ENCODE measurements at places on chromosomes 12 and 14.
A peak's percentile ranks its signal among the peaks of the same experiment; 100 is the strongest.

DNA sequence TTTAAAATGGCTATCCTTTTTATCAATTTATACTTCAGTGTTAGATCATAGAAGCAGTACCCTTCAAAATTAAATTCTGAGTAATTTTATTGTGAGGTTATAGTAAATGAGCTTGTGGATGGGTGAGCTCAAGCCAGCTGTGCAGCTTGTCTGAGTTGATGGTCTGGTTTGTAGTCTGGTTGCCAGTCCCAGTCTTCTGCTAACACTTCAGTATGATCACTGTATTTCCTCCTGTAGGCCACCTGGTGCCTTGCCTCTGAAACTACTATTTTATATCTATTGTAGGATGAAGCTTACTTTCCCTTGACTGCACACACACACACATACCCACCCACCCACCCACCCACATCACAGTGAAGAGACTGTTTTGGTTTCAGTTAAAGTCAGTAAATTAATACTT, 496.4 kb downstream of the PCNX1 start:
- DNase-seq = peak; percentile 70

DNA sequence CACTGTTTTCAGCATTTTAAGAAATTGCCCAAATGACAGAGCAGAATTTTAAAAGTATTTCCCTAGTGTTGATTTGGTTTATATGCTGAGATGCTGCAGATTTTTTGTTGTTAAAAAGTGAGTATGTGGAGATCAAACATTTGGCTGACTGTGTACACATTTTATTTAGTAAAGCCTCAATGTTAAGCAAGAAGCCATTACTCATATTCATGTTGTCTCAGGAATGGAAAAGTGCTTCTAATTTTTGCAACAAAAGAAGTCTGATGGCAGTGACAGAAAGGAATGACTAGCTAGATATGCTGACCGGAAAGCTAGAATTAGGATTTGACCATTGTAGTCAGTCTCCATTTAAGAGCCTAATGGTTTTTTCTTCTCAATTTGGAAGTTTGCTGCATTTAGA, 22.5 kb downstream of the SLC38A6 start:
- DNase-seq = peak; percentile 52

DNA sequence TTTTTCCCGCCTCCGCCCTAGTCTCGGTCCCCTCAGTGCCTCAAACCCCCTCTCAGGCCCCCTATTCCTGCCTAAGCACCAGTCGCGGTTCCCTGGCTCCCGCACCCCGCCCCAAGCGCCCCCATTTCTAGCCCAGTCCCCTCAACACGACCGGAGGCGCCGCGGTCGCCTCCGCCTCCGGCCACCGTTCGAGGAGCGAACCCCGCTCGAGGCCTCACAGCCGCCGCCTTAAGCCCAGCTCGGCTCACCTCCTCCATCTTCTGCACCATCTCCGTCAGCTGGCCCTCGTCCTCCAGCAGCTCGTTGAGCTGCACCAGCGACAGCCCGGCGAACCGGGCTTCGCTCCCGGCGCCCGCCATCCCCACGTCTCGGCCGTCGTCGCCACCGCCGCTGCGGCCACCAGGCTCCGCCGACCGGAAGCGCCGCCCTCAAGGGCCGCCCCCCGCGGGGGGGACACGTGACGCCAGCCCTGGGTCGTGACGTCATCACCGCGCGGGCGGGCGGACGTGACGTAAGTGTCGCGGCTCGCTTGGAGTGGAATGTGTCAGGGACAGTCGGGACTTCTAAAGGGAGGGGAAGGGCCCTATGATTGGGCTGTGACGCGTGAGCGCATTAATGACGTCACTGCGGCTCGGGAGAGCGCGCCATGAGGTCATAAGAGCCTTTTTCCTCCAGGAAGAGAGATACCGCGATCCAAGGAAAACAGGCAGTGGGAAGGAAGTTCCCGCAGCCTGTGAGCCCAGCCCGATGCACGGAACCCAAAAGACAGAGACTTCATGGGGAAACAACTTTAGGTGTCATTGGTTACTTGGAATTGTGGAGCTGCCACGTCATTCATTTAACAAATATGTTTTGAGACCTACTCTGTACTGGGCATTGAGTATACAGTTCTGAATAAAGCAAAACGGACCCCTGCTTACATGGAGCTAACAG, at the start of gene VPS37B:
VPS37B (minus strand) TSS at position 421 of the 933 bp plus-strand sequence; CDS start at position 359, 62 bp downstream.
- DNase-seq = peak; percentile 75

GRCh38 chr12:123113026-123113425, 37.9 kb downstream of the PITPNM2 start:
- DNase-seq = no peak

DNA sequence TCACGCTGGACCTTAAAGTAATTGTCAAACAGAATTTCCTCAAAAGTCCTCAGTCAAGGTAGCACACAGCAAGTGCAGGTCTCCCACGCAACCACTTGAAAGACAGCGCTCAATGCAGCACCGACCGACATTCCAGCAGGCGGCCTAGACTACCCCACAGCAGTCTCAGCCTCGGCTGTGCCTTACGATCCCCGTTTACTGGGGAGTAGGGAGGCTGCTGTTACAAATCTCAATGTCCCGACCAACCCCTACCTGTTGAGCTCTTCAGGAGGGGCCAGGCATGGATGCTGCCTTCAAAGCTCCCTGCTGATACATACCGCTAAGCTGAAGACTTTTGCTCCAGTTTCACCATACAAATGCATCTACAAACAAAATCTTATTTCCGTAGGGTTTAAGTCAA, 21.8 kb downstream of the VPS37B start:
- DNase-seq = no peak

- no peak for DNase-seq
These were observed 30.7 kb downstream of the FLVCR2 start for GRCh38 chr14:75609116-75609515.

GRCh38 chr14:69673104-69673503, 61.7 kb downstream of the SUSD6 start:
- DNase-seq = no peak

- peak; percentile 58 for DNase-seq
These were observed 130.2 kb upstream of the LRFN5 start for GRCh38 chr14:41476526-41476925.

- DNase-seq = peak; percentile 94
These were observed 17.8 kb downstream of the POMT2 start for GRCh38 chr14:77302926-77303325.

- no peak for DNase-seq
These were observed 13.7 kb downstream of the KTN1 start for GRCh38 chr14:55593698-55594097.

DNA sequence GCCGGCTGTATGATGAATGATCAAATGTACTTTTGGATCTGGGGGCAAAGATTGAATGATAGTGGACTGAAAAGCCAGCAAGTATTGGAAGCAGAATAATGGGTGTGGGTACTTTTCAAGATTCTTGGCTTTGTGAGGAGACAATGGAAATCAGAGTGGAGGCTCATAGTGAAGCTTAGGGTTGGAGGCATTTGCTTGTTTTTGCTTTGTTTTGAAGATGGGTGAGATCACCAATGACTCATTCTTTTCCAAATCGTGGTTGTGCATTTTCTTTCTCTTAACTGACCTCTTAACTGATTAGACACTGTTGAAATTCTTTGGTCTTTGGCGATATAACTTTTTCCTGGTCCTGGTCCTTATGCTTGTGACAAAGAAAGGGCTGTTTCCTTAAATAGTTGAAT, 54.4 kb downstream of the PELI2 start:
- peak; percentile 57 for DNase-seq

DNA sequence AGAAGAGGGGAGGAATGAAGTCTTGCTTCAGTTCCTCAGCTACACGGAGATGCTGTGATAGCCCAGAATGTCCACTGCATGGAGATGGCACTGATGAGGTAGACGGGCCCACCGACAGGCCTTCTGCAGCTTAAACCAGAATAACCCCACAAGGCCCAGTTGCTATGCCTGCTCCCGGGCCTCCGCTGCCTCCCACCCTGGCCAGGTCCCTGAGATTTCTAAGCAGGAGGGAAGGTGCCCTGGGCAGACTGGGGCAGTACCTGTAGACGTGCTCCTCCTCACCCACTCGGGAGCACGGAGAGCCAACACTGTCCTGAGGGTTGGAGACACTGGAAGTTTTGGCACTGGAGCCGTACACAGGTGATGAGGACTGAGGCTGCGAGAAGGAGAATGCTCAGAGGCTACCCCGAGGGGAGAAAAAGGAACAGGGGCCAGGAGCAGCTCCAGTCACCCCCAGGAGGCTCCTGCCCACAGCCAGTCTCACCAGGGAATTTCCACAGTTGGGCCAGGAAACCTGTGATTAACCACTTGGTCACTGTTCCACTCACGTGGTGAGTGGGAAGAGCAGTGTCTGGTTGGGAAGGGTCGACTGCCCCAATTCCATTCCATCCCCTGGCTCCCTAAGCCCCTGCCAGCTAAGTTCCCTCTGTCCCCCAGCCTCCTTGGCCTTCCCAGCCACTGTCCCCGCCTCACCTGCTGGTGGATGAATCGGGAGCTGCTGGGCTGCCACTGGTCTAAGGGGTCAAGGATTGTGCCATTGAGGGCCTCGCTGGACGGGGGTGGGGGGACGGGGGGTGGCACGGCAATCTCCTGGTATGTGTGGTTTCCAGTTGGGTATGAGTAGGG, 22.8 kb upstream of the RPLP0 start:
- DNase-seq = peak; percentile 31

GRCh38 chr12:109875572-109876131, 4.7 kb downstream of the GLTP start:
- peak; percentile 69 for DNase-seq

DNA sequence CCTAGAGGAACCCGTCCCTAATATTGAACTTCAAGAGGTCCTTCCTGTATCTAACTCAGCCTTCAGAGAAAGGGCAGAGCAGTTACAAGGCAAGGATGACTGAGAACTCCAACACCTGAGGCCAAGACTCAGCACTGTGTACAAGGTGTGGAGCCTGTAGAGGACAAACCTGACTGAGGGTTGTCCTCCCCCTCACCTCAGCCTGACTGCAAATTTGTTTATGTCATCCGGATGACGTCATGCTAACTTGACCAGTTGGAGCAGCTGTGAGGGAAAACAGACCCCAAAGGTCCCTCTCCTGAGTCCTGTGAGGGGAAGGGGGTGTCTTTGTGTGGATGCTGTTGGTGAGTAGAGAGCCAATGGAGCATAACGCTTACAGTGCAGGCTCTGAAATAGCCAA, 4.3 kb downstream of the CRACR2A start:
- DNase-seq = no peak

GRCh38 chr14:56754921-56755320, 55.4 kb downstream of the OTX2 start:
- no peak for DNase-seq

GRCh38 chr14:106308839-106309389, 782.5 kb downstream of the TMEM121 start:
- DNase-seq = no peak

GRCh38 chr12:88451205-88451604, 129.1 kb downstream of the KITLG start:
- DNase-seq = no peak

GRCh38 chr12:5213990-5214389, 170.3 kb downstream of the KCNA5 start:
- DNase-seq = no peak

GRCh38 chr14:34688470-34689206, 25.8 kb downstream of the CFL2 start:
- no peak for DNase-seq

GRCh38 chr14:91883753-91884152, 16.4 kb upstream of the TC2N start:
- DNase-seq = no peak

GRCh38 chr14:61345151-61345482, 23.7 kb downstream of the PRKCH start:
- DNase-seq = no peak

GRCh38 chr14:91946622-91947474, 646 bp downstream of the FBLN5 start:
- no peak for DNase-seq

- DNase-seq = no peak
These were observed 34.1 kb upstream of the DAAM1 start for GRCh38 chr14:59154373-59154772.

GRCh38 chr14:31190219-31190603, 17.4 kb downstream of the HECTD1 start:
- DNase-seq = no peak

- DNase-seq = peak; percentile 98
These were observed 31.6 kb downstream of the KCNC2 start for GRCh38 chr12:75177997-75178396.

DNA sequence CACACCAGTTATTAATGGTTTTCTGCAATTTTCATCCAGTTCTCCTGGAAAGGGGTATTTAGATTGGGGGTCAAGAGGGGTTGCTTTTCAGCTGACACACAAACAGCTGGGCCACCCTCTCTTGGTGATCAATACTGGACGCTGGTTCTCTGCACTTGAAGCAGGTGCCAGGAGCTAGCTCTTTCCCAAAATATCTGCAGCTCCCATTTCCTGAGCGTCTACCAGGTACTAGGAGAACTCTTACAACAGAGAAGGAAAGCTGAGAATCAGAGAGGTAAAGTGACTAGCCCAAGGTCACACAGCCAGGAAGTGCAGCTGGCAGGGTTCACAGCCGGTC, 1.2 kb downstream of the TESC start:
- no peak for DNase-seq

- DNase-seq = no peak
These were observed 282.5 kb upstream of the TMPO start for GRCh38 chr12:98232753-98233390.

DNA sequence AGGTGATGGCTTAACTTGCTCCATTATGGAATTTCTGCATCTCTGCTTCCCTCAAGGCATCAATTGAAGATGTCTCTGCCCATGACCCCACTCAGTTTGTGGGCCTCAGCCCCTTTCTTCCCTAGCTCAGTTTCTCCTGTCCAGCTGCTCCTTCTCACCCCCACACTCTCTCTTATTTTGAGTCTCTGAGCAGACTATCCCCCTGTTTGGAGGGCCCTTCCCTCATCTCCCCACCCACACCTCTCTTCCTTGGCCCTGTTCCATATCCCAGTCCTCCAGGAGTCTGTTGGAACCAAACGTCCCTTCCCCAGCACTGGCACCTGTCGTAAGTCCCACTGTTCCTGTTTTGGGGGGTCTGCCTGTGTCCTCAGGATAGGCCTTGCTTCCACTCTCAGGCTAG, 8.3 kb upstream of the KRT1 start:
- no peak for DNase-seq

- DNase-seq = peak; percentile 92
These were observed 16.1 kb downstream of the FGD6 start for GRCh38 chr12:95201056-95201670.

GRCh38 chr14:68693926-68694325, 98.9 kb downstream of the ZFP36L1 start:
- no peak for DNase-seq

DNA sequence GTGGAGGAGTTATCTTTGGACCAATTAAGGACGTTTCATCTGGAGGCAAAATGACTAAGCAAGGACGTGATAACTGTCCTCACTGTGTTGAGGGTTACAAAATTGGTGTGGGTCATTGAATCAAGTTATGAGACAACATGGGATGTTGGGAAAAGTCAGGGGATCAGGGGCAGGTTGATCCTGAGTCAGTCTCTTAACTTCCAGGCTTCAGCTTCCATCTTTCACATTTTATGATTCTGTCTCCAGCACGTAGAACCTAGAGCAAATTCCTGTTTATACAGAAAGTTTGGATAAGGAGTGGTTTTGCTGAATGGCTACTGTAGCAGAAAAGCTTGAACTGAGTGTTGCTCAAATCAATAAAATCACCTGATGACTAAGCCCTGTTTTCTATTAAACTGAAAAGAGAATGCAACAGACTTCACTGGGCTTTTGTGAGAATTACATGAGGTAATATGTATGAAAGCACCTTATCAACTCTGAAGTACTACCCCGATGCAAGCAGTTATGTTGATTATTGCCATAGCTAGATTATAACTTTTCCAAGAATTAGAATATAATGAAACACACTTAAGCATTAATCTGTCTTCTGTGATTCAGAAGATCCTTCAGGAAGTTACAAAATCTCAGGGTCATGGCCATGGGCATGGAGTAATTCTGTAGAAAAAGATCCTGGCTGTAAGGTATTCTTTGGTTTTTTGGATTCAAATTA, 184.8 kb downstream of the ETV6 start:
- peak; percentile 39 for DNase-seq

Measured in epithelial cell of esophagus (primary cell).